ENCODE measurements at places on chromosomes 4 and X.

DNA sequence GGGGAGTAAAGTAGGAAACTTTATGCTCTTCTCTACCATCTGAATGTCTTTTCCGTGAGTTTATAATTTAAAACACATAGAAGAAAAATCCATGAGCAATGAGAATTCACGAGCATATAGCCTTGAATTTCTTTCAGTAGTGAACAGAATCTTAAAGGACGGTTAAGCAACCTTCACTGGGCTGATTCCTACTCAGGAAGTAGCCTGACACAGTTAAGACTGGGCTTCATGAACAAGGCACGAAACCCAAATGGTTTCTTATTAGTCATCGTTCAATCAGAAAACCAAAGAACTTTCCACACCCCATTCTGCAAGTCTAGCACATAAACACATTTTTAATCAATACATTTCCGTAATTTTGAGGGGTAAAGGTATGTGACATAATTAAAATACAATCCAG lies 95.8 kb downstream of the SH3KBP1 start:
- no peak for DNase-seq

DNA sequence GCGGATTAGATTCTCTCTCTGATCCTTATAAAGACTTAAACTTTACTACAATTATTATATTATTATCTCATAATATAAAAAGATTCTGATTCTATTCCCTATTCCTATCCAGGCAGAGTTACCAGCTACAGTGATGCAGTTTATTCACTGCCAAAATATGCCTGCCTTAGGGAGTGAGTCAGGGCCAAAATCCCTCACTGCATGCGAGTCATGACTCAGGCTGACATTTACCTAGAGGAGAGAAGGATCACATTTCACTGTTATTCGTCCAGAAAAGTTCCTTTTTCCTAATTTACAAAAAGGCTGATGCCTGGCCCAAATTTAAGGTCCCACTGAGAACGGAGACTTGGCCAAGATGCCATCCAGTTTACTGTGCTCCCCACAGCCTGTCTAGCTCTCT lies 168.5 kb upstream of the LDB2 start:
- DNase-seq: no peak

DNA sequence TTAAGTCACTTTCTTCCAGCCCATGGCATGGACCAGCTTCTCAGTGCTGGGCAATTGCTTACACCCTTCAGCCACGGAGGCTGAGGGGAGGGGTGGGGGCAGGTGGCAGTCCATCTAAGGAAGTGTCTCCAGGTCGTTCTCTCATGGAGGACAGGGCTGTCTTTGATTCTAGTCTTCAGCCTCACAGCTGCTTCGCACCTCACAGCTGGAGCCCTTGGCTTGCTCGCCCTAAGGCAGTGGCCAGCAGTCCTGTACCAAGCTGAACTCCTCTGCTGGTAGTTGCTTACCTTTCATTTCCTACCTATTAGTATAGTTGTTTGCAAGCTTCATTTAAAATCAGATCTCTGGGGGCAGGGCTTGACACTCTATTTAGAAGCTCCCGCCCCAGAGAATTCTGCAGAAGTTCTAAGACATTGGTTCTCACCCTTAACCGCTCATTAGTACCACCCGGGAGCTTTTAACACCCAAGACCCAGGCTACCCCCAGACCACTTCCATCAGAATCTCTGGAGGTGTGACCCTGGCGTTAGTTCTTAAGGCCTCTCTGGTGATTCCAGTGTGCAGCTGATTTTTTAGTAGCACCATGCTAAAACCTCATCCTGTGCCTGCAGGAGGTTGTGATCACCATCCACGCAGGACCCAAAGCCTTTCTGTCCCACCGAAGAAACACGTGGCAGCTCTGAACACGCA lies 386.8 kb downstream of the UNC5C start:
- DNase-seq: no peak

DNA sequence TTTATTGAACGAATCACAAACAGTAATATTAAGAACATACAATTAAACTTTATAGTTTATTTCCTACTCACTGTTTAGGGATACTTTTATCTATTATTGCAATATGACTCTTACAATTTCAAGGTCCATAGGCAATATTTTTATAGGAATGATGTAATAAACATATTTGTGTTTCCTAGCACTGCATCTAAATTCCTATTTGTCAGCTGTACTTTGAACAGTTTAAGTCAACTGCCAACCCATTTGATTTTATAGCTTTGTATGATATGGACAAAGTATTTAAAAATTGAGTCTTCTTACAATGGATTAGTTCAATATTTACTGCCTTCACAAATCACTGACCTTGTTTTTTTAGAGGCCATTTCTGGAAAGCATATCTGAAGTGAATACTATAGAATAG lies 199.3 kb downstream of the PCDH7 start:
- DNase-seq: no peak

DNA sequence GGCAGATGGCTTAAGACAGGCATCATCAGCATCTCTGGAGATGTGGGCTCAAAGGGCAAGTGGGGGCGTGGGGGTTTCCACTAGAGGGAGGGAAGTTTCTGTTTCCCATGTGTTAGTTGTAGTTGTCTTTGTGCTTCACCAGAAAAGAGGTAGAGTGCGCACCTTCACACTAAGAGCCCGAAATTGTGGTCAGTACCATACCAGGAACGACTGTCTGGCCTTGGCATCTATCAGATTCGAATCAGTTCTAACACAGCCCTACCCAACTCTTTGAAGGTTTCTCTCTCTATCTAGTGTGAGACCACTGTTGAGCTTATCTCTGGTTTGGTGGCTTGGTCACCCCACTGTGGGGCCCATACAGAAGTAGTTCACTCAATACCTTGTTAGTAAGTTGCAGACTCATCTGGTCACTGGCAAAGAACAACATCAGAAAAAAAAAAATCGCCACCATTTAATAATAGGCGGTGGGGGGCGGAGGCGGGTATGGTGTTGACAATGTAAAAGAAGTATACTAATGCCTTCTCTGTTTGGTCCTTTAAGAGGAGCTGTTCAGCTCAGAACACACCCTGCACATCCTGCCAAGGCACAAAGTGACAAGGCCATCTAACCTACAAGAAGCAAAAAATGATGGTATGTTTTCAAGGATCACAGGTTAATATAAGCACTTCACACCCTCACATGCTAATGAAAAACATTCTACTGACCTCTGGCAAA lies 71.1 kb downstream of the NYX start:
- no peak for DNase-seq

DNA sequence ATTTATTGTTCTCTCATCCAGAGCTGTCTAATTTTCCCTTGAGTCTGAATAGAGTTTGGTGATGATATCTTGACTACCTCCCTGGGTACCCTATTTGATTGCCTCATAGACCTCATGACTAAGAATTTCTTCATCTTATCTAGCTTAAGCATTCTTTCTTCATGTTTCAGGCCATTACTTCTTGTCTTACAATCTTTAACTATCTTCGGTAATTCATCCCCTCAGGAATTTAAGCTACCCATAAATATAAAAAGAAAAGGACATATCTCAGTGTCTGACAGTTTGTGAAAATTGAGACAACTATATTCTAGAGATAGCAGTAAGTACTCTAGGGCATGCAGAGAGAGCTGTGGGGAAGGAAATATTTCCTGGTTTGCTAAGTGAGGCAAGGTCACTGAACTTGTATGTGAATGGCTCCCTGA lies 466.1 kb upstream of the GRID2 start:
- DNase-seq: no peak

- DNase-seq: no peak
Observed at GRCh38 chr4:81874661-81875515, 403.2 kb upstream of the RASGEF1B start.

DNA sequence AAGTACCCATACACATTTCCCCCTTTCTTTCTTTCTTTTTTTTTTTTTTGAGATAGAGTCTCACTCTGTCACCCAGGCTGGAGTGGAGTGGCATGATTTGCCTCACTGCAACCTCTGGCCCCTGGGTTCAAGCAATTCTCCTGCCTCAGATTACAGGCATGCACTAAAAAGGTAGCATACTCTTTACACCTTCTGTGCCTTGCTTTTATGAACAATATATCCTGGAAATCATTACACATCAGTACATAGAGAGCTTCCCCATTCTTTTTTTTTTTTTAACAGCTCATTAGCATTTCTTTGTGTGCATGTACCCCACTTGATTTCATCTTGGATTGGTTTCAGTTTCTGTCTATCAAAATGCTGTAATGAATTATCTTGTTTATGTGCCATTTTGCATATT lies 18.6 kb upstream of the HSD17B10 start:
- DNase-seq: no peak

- DNase-seq: peak; percentile 17
Observed at GRCh38 chrX:46554942-46555341, 9.7 kb upstream of the ZNF674 start.

- no peak for DNase-seq
Observed at GRCh38 chrX:67654301-67654700, 110.5 kb downstream of the AR start.

- no peak for DNase-seq
Observed at GRCh38 chr4:21555083-21555482, 393.5 kb downstream of the KCNIP4 start.

- no peak for DNase-seq
Observed at GRCh38 chrX:40145923-40146261, 48.1 kb upstream of the BCOR start.

- DNase-seq: no peak
Observed at GRCh38 chr4:72690771-72691170, 121.8 kb upstream of the ADAMTS3 start.

GRCh38 chrX:148661035-148661434 lies 160.6 kb downstream of the AFF2 start:
- DNase-seq: no peak

DNA sequence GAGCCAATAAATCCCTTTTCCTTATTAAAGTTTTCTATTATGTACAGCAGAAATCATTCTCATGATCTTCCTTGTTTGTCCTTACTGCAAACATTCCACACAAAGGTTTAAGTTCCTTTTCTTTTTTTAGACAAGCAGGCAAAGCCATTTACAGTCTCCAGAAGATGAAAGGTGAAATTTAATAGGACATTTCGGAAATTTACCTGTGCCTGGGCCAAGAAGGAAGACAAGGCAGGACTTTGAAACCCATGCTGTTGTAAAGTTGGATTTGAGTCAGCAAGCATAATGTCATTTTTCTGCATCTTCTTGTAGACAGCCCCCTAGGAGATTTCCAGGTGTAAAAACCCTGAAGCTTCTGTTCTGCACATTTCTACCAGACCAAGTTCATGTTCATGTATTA lies 188.1 kb downstream of the PAPSS1 start:
- no peak for DNase-seq

DNA sequence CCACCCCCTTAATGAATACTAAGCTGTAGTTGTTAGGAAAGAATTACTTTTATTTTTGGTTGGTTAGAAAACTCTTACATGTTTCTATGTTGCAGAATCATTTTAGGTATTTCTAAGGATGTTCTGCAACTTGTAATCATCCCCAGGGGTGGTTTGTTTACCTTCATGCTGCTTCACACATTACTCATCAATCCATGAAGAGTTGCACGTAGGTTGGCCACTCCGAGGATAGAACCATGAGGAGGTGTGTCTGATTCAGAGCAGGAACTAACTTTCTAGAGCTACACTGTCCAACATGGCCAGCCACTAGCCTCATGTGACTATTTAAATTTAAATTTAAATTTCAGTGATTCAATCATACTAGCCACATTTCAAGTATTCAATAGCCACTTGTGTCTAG lies 127.2 kb upstream of the FRMPD4 start:
- no peak for DNase-seq

- DNase-seq: no peak
Observed at GRCh38 chrX:9087271-9088040, 53.5 kb upstream of the FAM9B start.

DNA sequence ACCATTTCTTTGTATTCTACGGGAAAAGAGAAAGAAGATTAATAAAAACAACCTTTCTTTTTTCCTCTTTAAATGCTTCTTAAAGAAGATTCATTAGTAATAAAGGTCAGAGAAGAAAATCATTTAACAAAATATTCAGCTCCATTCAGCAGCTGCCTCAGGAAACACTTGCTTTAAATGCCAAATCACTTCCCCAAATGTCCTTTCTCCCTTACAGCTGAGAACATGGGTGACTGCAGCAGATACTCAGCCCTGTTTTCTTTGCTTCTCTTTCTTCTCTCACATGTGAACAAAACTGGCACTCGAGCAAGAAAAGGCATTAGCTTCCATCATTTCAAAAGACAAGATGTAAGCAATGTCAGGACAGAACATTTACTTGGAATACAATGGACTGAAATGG lies 120.2 kb downstream of the INPP4B start:
- no peak for DNase-seq

DNA sequence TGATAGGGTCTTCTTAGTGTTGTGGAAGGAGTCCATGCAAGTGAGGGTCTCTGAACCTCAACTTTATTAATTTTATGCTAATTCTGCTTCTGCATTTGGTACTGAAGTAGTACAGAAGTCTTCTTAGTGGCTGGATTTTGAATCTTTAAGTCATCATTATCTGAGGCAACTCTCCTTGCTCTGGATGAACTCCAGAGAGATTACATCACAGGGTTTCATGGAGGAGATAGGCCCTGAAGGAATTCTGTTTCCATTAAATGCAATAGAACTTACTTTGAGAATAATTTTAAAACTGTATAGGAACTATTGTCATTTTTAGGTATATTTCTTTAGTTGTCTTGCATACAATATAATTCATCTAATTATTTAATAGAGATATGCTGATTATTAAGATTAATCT lies 451.2 kb downstream of the FAT4 start:
- DNase-seq: no peak

GRCh38 chr4:176052744-176053143 lies 12.9 kb upstream of the WDR17 start:
- no peak for DNase-seq

- no peak for DNase-seq
Observed at GRCh38 chr4:83083925-83084475, 30.5 kb downstream of the PLAC8 start.

GRCh38 chrX:149074398-149074797 lies 430.7 kb downstream of the IDS start:
- no peak for DNase-seq

DNA sequence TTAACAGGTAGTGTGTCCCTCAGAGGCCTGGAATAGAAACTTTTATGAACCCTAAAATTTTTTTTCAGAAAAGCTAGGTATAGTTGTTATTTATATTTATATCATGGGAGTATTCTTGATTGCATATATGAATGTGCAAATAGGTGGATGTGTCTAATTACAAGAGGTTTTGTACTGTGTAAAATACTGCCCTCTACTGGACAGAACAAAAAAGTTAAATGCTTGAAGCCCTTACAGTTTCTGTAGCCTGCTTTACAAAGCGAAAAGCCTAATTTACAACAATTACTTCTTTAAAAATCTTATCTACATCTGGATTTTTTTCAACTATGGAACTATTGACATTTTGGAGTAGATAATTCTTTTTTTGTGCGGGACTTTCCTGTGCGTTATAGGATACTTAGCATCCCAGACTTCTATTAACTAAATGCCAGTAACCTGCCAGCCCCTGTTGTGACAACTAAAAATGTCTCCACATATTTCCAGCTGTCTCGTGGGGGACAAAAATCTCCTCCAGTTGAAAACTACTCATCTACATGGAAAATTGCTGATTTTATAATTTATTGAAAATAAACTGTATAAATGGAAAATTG lies 35.1 kb downstream of the ENPEP start:
- no peak for DNase-seq

- no peak for DNase-seq
Observed at GRCh38 chr4:121978172-121978516, 26.3 kb upstream of the TRPC3 start.

All from bone marrow (tissue), 2 donors.